ENCODE measurements at places on chromosomes 2 and 18. TPM values are rescaled to one million over a fixed set of nuclear protein-coding genes. Genes with fewer than 3 reads are reported as not detected.

GRCh38 chr2:240632306-240632721, 7.0 kb downstream of the GPR35 start:
- DNase-seq, result no peak

- no peak for DNase-seq
Measured at GRCh38 chr2:70516596-70516995, 37.0 kb downstream of the TGFA start.

GRCh38 chr18:34085140-34085739, 139.5 kb downstream of the NOL4 start:
- DNase-seq, result no peak

- no peak for DNase-seq
Measured at GRCh38 chr18:33579349-33580215, 1.6 kb downstream of the ASXL3 start.

GRCh38 chr2:190781604-190782198, 98.9 kb upstream of the GLS start:
- DNase-seq, result peak; percentile 36

The ARHGAP28 gene
- polyA plus RNA-seq, result not detected

- no peak for DNase-seq
Measured at GRCh38 chr2:204074456-204074855, 137.9 kb downstream of the ICOS start.

GRCh38 chr2:225600865-225601264, 201.4 kb downstream of the NYAP2 start:
- no peak for DNase-seq

The C2orf81 gene
- polyA plus RNA-seq, result 7.3 TPM

GRCh38 chr2:217943446-217944321, 59.1 kb downstream of the TNS1 start:
- DNase-seq, result no peak

The EFEMP1 gene
- not detected for polyA plus RNA-seq

DNA sequence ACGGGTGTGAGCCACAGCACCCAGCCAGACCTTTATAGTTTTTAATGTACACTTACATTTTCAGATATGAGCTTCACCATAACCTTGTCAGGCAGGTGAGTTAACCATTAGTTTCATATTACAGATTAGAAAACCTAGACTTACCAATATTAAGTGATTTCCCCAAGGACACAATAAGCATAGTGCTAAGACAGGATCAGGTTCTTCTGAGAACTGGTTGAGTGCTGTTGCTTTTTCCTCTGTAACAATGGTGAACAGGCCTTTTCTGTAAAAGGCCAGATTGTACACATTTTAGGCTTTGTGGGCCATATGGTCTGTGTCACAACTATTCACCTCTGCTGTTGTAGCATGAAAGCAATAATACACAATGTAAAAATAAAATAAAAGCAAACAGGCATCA, 332.0 kb downstream of the PIK3C3 start:
- DNase-seq, result no peak

GRCh38 chr18:62450546-62451410, 72.0 kb upstream of the ZCCHC2 start:
- DNase-seq, result no peak

- DNase-seq, result no peak
Measured at GRCh38 chr18:29874519-29875098, 1167.9 kb downstream of the DSC3 start.

- DNase-seq, result no peak
Measured at GRCh38 chr2:152548996-152549395, 168.3 kb downstream of the PRPF40A start.

GRCh38 chr2:178284613-178285286, 90.4 kb downstream of the OSBPL6 start:
- DNase-seq, result no peak

The SERPINB12 gene
- polyA plus RNA-seq, result not detected

The HNRNPLL gene
- 5.4 TPM for polyA plus RNA-seq

- no peak for DNase-seq
Measured at GRCh38 chr18:8744038-8744437, 38.7 kb downstream of the MTCL1 start.

The RGPD4 gene
- not detected for polyA plus RNA-seq

GRCh38 chr2:220445429-220446105, 818.1 kb downstream of the SLC4A3 start:
- no peak for DNase-seq

DNA sequence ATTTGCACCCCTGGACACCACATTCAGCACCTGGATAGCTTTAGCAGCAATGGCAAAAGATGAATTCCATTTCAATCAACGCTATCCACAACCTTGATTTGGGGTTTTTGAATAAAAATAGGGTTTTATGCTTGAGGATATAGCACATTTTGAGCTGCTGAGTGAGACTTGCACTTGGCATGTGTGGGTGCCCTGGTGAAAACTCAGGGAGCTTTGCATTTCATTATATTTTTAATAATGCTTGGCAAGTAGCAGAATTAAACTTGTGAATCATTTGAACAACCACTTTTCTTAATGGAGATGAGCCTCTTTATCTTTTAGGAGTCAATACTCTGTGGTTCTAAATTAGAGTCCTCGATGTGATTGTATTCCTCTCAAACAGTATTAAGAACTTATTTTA, 252.4 kb downstream of the PLCL1 start:
- DNase-seq, result no peak

The GPR75 gene
- not detected for polyA plus RNA-seq

DNA sequence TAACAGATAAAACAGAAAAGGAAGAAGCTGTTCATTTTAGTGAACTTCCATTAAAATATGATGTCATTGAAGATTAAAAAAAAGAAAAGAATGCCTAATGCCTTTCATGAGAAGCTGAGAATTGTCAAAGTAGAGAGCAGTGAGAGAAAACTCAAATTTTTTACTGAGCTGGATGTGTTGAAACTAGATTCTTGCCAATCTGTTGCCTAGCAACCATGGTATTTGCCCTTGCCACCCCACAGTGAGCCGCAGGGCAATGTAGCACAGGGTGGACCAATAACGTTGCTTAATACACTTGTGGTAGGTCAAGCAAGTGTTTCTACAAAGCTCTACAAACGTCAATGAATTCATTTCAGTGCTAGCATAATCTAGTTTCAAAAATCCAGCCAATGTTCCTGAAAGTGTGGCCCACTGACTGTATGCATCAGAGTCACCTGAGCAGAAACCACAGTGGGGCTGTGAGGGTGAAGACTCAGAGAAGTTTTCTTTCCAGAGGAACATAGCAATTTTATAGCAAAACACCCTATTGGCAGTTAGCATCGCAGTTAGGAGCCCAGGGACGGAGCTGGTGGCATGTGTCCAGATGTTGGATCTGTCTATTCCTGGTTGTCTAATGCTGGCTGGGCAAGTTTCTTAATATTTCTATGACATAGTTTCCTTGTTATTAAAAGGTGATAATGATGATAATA, 132.2 kb downstream of the DOCK10 start:
- DNase-seq, result no peak

The CHRND gene
- not detected for polyA plus RNA-seq

The GRHL1 gene
- polyA plus RNA-seq, result 0.11 TPM

DNA sequence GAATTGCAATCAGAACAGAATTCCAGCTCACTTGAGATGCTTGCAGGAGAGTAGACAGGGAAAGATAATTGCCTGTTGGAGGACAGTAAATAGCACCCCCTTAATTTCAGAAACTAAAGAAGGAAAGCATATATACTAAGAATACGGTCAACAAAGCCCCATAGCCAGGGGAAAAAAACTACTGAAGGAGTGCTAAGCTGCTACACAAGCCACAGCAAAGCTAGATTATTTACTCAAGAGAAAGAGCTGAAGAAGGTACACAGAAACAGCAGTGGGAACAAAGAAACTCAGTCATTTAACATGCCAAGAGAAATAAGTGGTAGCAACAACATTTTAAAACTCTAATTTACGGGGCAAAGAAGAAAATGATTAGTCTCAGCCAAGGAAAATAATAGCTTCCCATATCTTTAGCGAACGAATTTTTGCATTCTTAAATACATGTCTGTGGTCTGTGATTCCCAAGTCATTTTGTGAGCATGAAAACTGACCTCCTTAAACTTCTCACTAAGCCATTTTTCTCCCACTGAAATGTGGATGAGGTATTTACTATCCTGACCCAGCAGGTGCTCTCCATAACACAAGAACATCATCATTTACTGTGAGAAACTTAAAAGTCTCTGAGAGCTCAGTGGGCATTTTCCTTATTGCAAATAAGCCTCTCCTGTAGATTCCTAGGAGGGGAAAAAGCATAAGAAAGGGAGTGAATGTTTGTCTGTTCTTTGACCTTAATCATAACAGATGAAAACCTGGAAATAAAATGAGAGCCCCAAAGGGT, 196.0 kb downstream of the PAX3 start:
- DNase-seq, result no peak

- no peak for DNase-seq
Measured at GRCh38 chr2:21392649-21393048, 268.9 kb downstream of the TDRD15 start.

GRCh38 chr2:204551512-204551863, 6.2 kb downstream of the PARD3B start:
- DNase-seq, result no peak

The RAPH1 gene
- polyA plus RNA-seq, result not detected

The LIMS3 gene
- 0.27 TPM for polyA plus RNA-seq

The ALK gene
- not detected for polyA plus RNA-seq

- DNase-seq, result no peak
Measured at GRCh38 chr18:29556070-29556469, 1379.1 kb upstream of the CDH2 start.

GRCh38 chr2:221435171-221435570, 136.9 kb downstream of the EPHA4 start:
- DNase-seq, result no peak

GRCh38 chr2:59733970-59734369, 819.5 kb downstream of the BCL11A start:
- DNase-seq, result no peak

DNA sequence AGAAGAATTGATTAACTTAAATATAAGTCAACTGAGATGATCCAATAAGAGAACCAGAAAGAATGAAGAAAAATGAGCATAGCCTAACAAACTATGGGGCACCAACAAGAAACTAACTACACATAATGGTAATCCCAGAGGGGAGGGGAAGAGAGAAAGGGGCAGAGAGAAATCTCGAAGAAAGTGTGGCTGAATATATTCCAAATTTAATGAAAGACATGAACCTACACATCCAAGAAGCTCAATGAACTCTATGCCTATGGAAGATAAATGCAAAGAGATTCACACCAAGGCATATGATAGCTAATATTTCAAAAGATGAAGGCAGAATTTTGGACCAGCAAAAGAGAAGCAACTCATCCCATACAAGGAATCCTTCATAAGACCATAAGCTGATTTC, 649.2 kb downstream of the ZEB2 start:
- DNase-seq, result no peak

- no peak for DNase-seq
Measured at GRCh38 chr2:120635146-120635545, 100.5 kb upstream of the GLI2 start.

DNA sequence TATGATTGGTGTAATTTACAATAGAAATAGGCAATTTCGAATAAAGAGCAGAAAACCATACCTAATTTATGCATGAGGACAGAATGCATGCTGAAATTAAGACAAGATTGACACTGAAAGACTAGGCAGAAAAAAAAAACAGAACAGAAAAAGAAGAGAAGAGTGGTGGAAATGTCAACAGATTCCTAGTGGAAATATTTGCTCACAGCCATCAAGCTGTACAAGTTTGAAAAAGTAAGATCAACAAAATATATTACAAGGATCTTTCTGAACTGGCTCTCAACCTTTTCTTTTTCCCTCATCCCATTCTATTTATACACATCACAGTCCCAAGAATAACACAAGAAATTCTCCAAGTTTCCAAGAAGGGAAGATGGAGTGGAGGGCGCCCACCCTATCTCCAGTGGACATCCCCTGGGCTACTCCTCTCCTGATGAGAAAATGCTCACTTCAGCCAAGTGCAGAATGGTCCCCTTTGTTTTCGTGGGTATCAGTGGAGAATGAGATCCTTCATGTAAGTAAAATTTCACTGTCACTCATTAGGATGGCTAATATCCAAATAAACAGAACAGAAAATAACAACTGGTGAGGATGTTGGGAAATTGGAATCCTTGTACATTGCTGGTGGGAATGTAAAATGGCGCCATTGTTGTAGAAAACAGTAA, 51.0 kb upstream of the ZNF532 start:
- DNase-seq, result no peak

GRCh38 chr2:94873362-94874276, 2.4 kb downstream of the TEKT4 start:
- no peak for DNase-seq

GRCh38 chr2:75379476-75380210, 180.3 kb upstream of the TACR1 start:
- DNase-seq, result no peak

The CLEC4F gene
- polyA plus RNA-seq, result not detected

GRCh38 chr2:46098621-46099062, 198.6 kb upstream of the EPAS1 start:
- DNase-seq, result no peak

DNA sequence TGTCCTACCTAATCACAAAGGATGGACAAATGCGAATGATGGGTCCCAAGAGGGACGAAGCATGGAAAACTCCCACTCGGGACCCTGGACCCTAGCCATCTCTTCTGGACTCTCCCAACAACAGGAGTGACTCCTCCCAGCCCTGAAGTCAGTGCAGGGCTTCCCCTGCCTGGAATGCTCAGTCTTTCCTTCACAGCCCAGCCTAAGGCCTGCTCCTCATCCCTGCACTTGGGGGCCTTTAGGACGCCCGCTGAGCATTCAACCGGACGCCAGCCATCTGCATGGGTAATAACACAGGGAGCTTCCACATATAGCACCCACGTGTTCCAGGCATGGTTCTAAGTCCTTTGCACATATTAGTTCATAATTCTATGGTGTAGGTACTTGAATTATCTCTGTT, 237.5 kb downstream of the KLHL29 start:
- no peak for DNase-seq

The ASIC4 gene
- polyA plus RNA-seq, result not detected

DNA sequence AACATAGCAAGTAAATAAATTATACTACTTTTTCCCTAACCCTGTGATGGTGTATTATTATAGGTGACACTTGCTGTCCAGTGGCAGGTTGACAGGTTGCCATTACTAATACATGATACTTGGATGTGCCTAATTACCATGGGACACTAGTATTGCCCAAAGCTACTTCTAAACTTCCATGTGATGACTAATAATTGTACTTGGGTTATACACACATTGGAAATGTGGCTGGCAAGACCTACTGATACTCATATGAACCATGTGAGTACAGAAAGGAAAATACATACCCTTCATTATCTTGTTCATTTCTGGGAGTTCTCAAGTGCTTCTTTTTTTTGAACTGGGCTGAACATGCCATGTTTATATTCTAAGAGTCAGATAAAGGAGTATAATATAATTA, 156.4 kb downstream of the IKZF2 start:
- no peak for DNase-seq

The IGFBP2 gene
- not detected for polyA plus RNA-seq

All from naive B cell (primary cell).